Kidney (tissue), 22 donors: ENCODE measurements at places on chromosomes 2 and 18. TPM values are rescaled to one million over a fixed set of nuclear protein-coding genes. Genes with fewer than 3 reads are reported as not detected.

DNA sequence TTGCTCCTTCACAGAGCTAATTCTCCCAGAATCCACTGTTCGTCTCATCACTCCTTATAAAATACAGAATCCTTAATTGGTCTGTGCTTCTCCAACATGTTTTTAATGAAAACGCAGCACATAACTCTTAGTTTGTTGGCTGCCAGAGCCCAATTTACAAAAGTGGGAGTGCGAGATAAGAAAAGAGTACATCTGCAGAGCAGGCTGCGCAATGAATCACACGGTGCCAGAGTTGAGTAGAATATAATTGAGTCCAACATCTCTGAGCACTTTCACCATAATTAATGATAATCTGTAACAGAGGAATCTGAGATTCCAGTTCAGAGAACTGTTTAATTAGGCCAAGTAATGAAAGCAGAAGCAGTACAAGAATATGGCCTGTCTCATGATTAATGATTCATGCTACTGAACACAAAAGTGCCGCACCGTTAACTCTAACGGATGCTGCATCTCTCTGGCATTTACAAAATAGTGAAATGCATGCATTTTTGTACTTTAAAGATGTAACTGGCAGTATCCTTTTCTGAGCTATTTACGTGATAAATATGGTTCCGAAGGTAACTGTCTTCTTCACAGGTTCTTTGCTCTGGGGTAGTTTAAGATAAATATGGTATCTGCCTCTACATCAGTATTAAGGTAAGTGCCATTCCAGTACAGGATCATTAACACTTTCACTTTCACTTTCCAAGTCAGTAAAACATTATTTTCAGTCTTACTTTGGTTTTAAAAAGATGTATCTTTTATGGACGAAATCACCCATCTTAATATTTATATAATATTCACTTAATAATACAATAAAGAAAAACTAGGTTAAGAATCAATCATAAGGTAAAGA, 785.6 kb downstream of the NR4A2 start:
- DNase-seq = no peak
- no peak overlapping the region for H3K27ac ChIP-seq
- H3K36me3 ChIP-seq = no peaks in the 10 kb centered on the region
- no peaks in the 10 kb centered on the region for H3K4me1 ChIP-seq
- no peaks in the 10 kb centered on the region for H3K27me3 ChIP-seq

GRCh38 chr2:132645722-132646539, 24.1 kb downstream of the LYPD1 start:
- no peaks in the 10 kb centered on the region for H3K27me3 ChIP-seq
- no peak overlapping the region for H3K4me3 ChIP-seq
- H3K4me1 ChIP-seq = no peaks in the 10 kb centered on the region
- H3K36me3 ChIP-seq = no peaks in the 10 kb centered on the region
- no peak overlapping the region for H3K27ac ChIP-seq

DNA sequence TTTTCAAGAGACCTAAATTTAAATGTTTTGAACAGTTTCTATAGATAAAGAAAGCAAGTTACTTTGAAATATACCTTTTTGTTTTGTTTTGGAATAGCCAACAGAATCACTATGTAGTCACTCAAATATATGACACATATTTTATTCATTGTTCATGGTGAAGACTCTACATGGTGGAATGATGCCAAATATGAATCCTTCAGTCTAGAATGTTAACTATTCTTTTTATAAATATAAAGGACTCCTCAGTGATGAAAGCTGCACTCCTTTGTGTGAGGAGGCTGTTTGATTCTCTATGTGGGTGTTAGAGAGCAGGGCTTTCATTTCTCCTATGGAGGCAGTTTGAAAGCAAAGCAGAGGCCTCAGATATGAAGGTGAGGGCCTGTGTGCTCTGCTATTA, 396.4 kb upstream of the LRRTM1 start:
- no peaks in the 10 kb centered on the region for H3K4me1 ChIP-seq
- no peaks in the 10 kb centered on the region for H3K36me3 ChIP-seq
- no peak overlapping the region for H3K4me3 ChIP-seq
- H3K27ac ChIP-seq = no peak overlapping the region

DNA sequence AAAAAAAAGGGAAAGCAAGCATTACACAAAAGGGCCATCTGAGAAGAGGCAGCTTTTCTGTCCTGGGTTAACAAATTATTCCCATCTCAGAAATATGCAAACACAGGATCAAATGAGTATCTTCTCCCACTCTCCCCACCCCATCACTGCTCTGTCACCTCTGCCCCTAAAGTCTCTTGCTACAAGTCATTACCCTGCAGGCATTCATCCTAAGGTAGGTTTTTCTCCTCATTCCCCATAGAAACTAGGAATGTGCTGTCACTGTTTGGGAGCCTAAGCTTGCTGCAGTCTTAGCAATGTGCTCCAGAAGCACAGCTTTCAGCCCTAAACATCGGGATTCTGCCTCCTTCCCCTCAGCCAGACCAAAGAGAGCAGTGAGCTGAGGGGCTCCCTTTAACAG, 3.6 kb downstream of the LRRTM1 start:
- H3K4me3 ChIP-seq = no peak overlapping the region
- no peaks in the 10 kb centered on the region for H3K36me3 ChIP-seq
- peaks cover 2% of the 10 kb centered on the region for H3K4me1 ChIP-seq
- DNase-seq = no peak
- H3K27ac ChIP-seq = no peak overlapping the region
- peaks cover 10% of the 10 kb centered on the region for H3K27me3 ChIP-seq

The REG1B gene
- total RNA-seq = 11.0 TPM

The REG3G gene
- 8.8 TPM for total RNA-seq

The FOXD4L1 gene
- 0.19 TPM for total RNA-seq

The SYT4 gene
- not detected for total RNA-seq
